Mesothelial cell of epicardium (in vitro differentiated cells): ENCODE measurements at places on chromosomes 2 and 18. TPM values are rescaled to one million over a fixed set of nuclear protein-coding genes. Genes with fewer than 3 reads are reported as not detected.

The CAPN13 gene
- total RNA-seq: 0.14 to 0.24 TPM in 2 of 3 replicates, not detected in the other

The DES gene
- total RNA-seq: 33.0 to 38.5 TPM (median 37.0 TPM) in 3 replicates

The MC5R gene
- not detected in 3 replicates for total RNA-seq

- peaks cover 2% of the 10 kb centered on the region for H3K27me3 ChIP-seq
- H3K4me3 ChIP-seq: no peak overlapping the region
- no peaks in the 10 kb centered on the region for H3K36me3 ChIP-seq
- no peak for DNase-seq
Measured at GRCh38 chr2:102041351-102041750, 49.6 kb downstream of the IL1R2 start.

DNA sequence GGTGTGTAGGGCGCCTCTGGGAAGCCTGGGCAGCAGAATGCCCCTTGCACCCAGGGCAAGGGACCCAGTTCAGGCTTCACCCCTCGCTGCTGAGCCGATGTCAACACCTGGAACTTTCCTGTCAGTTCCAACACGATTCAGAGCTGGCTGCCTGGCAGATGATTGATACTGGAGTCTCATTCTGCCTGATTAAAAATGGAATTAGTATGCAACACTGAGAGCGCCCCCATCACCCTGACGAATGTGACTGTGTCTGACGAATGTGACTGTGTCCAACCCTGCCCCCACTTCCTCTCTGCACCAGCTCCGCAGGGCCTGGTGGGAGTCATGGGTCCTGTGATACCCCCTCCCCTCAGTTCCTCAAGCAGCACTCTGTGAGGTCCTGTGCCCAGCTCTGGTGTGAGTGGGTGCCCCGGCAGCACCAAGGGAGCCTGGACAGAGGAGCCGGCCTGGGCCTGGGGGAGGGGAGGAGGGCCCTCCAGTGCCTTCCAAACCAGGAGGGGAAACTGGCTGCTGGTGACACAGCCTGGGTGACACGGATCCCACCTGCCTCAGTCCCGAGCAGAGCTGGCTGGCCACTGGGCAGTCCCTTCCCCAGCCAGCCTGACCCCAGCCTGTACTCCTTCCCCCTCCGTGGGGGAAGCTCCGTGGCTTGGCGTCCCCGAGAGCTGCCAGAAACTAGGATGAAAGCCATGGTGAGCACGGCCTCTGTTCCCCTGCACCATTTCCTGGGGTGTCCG is 41.4 kb upstream of the ALPP start:
- H3K4me1 ChIP-seq: no peaks in the 10 kb centered on the region
- no peak overlapping the region for H3K4me3 ChIP-seq
- no peaks in the 10 kb centered on the region for H3K27me3 ChIP-seq
- H3K36me3 ChIP-seq: peaks cover 4% of the 10 kb centered on the region

GRCh38 chr2:111061191-111061590 is 59.5 kb upstream of the BCL2L11 start:
- peaks cover 8% of the 10 kb centered on the region for H3K36me3 ChIP-seq
- DNase-seq: no peak
- H3K27me3 ChIP-seq: peaks cover 9% of the 10 kb centered on the region
- no peaks in the 10 kb centered on the region for H3K4me1 ChIP-seq

- DNase-seq: no peak
- peaks cover 22% of the 10 kb centered on the region for H3K4me1 ChIP-seq
- H3K36me3 ChIP-seq: no peaks in the 10 kb centered on the region
Measured at GRCh38 chr2:158756331-158756730, 38.8 kb upstream of the DAPL1 start.

DNA sequence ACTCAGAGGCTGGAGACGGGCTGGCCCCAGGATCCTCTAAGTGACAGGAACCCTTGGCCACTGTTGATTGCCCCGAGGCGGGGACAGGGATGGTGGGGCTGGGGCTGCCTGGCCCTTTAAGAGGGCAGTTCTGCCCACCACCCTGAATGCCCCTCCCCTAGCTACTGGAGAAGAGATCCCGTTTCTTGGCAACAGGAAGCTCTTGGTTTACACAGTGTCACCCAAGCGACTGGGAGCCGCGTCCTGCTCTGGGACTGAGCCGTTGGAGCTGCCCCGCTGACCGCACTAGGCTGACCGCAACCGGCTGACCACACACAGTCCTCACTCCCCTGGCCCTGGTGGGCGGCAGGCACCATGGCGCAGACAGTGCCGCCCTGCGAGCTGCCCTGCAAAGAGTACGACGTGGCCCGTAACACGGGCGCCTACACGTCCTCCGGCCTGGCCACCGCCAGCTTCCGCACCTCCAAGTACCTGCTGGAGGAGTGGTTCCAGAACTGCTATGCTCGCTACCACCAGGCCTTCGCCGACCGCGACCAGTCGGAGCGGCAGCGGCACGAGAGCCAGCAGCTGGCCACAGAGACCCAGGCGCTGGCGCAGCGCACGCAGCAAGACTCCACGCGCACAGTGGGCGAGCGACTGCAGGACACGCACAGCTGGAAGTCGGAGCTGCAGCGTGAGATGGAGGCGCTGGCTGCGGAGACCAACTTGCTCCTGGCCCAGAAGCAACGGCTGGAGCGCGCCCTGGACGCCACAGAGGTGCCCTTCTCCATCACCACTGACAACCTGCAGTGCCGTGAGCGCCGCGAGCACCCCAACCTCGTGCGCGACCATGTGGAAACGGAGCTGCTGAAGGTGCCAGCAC is at the start of gene TEKT4:
Gene TEKT4, plus strand, starts transcription at position 205 of the 862 bp plus-strand sequence. Its CDS starts 150 bp downstream, at position 355.
- H3K27ac ChIP-seq: no peak within 1 kb of the TSS
- H3K36me3 ChIP-seq: no peaks in the 10 kb centered on the region
- H3K27me3 ChIP-seq: peaks cover 18% of the 10 kb centered on the region
- no peaks in the 10 kb centered on the region for H3K4me1 ChIP-seq

The MOGAT1 gene
- not detected in 3 replicates for total RNA-seq

The DGUOK gene
- 66.0 to 69.5 TPM (median 66.8 TPM) in 3 replicates for total RNA-seq

GRCh38 chr2:11325961-11326676 is 18.3 kb downstream of the ROCK2 start:
- H3K27ac ChIP-seq: no peak overlapping the region
- H3K27me3 ChIP-seq: no peaks in the 10 kb centered on the region
- H3K4me3 ChIP-seq: no peak overlapping the region
- no peaks in the 10 kb centered on the region for H3K36me3 ChIP-seq
